ENCODE measurements at places on chromosomes 2 and 18.

- DNase-seq: no peak
Observed at GRCh38 chr18:4286256-4286655, 168.9 kb downstream of the DLGAP1 start.

DNA sequence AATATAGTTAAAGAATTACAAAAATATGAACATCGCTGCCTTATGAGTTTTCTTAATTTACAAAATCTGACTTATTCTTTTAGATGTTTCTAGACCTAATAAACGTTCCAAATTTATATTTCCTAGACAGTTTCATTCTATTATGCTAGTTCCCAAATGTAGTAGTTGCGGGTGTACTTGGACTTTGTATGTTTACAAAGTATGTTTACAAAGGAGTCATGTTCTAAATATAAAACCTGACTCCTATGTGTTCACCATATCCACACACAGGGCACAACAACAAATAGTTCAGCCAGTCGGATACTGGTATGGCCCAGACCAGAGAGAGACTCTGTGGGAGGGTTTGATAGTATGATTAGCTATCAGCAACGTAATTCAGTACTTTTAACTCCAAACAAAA is 230.7 kb downstream of the KCNH7 start:
- no peak for DNase-seq

- DNase-seq: no peak
Observed at GRCh38 chr18:27780061-27780745, 396.7 kb downstream of the CDH2 start.

DNA sequence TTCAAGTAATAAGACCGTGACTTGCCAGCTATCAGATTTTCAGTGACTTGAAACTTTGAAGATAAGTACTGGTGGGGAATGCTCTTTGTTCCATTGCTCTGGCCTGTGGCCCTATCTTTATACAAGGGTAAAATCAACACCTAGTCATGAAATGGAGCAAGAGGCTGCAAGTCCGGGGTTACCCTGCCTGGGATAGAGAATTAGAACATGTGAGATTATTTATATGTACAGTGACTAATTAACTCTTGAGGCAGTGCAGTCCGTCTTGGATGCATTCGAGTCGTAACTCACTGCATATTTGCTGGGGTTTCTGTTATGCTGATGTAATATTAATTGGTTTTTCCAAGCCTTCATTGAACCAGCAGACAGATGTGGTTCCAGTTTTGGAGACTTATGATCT is 105.8 kb upstream of the LYPD6 start:
- DNase-seq: no peak

DNA sequence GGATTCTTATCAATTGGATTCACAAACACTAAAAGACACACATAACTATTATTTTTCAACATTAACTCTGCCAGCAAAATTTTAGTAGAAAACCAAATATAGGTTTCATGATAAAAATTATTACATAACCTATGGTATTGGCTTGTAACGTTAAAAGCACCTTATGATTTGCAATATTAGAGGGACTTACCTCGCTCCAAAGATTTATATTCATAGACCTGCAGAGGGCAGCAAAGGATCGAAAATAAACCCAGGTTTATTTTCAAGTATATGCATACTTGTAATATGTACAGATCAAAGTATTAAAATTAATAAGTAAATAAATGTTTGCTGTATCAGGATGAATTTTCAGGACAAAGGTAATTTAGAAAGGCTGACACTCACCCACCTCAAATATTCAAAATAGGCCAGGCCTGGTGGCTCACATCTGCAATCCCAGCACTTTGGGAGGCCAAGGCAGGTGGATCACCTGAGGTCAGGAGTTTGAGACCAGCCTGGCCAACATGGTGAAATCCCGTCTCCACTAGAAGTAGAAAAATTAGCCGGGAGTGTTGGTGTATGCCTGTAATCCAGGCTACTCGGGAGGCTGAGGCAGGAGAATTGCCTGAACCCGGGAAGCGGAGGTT is 45.3 kb downstream of the LRPPRC start:
- no peak for DNase-seq

All from activated CD4-positive, alpha-beta T cell treated with anti-CD3 and anti-CD28 coated beads, Interleukin-2, amount 50 U/mL, for 48 hours (primary cell).